ENCODE measurements at places on chromosomes 13 and 19.

DNA sequence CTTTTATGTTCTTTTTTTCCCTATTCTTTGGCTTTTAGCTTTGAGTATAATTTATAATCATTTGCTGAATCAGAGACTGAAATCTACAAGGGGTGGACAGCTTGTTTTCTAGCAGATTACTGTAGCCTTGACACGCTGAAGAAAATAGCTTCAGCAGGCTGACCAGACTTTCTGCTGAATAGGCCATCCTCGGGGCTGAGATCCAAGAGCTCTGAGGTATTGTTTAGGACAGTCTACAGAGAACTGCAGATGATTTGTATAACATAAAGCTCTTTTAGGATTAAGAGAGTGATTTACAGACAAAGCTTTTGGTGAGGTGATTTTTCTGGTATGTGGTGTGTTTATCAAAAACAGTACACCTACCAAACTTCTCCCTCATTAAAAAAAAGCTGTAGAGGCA lies 16.8 kb downstream of the POLR1D start:
- DNase-seq = no peak

DNA sequence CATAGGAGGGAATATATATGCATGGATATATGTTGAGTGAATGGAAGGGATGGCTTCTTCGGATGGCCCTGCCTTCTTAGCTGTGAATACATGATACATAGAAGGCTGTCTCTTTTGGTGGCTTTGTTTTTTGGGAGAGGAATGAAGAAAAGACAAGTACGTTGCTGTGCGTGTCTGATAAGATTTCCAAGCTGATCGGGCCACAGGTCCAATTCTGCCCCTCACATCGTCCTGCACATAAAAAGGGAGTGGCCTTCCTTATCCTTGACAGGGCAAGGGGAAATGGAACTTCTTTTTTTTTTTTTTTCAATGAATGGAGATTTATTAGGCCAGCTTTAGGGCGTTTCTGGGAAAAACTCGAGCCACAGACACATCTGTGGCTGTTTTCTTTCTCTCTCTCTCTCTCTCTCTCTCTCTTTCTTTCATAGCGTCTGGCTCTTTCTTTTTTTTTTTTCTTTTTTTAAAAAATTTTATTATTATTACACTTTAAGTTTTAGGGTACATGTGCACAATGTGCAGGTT lies 103.8 kb upstream of the SPATA13 start:
- no peak for DNase-seq

GRCh38 chr13:32314271-32315237 lies 609 bp downstream of the ZAR1L start:
- DNase-seq = no peak

DNA sequence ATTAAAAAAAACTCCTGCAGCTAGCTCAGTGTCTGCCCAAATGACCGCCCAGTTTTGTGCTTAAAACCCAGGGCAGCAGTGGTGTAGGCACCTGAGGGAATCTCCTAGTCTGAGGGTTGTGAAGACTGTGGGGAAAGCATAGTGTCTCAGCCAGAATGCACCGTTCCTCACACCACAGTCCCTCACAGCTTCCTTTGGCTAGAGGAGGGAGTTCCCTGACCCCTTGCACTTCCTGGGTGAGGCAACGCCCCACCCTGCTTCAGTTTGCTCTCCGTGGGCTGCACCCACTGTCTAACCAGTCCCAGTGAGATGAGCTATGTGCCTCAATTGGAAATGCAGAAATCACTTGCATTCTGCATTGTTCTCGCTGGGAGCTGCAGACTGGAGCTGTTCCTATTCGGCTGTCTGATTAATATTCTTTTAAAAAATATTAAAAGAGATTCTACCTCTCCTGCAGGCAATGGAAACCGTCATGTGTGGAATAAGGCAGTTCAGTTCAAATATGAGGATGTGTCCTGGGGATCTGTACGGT lies 645.7 kb downstream of the FGF9 start:
- DNase-seq = no peak

DNA sequence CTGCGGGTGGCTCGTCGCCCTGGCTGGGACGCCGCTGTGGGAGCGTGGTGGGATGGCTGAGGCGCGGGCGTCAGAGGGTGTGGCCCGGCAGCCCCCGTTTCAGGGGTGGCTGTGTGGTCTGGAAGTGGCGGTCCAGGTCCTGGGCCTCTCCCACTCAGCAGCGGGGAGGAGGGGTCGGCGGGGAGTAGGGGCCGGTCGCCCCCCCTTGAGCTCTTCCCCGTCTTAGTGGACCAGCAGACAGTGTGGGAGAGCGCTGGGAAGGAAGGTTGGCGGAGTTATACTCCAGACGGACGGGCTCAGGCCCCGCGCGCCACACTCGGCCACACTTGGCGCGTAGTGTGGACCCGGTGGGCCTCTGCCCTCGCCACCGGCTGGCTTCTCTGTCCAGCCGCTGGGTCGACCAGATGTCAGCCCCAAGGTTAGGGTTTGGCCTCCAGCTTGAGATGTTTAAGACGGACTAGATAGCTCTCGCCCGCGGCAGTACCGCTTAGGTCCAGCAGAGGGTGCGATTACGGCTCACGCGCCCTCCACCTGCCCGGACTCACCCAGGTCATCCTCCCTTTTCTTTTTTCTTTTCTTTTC lies 21.7 kb upstream of the ZNF429 start:
- DNase-seq = peak; percentile 64

- DNase-seq = no peak
These were observed 18.1 kb downstream of the DHRS12 start for GRCh38 chr13:51785712-51786424.

DNA sequence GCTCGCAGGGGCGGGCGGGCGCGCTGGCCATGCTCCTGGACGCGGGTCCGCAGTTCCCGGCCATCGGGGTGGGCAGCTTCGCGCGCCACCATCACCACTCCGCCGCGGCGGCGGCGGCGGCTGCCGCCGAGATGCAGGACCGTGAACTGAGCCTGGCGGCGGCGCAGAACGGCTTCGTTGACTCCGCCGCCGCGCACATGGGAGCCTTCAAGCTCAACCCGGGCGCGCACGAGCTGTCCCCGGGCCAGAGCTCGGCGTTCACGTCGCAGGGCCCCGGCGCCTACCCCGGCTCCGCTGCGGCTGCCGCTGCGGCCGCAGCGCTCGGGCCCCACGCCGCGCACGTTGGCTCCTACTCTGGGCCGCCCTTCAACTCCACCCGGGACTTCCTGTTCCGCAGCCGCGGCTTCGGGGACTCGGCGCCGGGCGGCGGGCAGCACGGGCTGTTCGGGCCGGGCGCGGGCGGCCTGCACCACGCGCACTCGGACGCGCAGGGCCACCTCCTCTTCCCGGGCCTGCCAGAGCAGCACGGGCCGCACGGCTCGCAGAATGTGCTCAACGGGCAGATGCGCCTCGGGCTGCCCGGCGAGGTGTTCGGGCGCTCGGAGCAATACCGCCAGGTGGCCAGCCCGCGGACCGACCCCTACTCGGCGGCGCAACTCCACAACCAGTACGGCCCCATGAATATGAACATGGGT lies 599 bp downstream of the ZIC2 start:
- DNase-seq = peak; percentile 64

- DNase-seq = no peak
These were observed 472.4 kb downstream of the DCT start for GRCh38 chr13:94007072-94007471.

DNA sequence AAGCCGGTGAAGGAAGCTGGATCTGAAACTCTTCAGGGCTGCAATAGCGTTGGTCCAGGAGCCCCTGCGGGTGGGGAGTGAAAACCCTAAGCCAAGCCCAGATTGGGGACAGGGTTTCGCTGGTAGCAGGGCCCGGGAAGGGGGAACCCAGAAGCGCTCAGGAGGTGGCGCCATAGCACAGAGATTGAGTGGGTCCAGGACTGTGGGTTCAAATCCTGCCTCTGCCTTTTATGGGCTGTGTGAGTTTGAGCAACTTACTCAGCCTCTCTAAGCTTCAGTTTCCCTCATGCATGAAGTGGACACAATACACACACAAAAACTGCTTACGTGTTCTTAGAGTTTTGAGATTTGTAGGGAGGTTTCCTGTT lies 8.3 kb upstream of the SYCN start:
- no peak for DNase-seq

DNA sequence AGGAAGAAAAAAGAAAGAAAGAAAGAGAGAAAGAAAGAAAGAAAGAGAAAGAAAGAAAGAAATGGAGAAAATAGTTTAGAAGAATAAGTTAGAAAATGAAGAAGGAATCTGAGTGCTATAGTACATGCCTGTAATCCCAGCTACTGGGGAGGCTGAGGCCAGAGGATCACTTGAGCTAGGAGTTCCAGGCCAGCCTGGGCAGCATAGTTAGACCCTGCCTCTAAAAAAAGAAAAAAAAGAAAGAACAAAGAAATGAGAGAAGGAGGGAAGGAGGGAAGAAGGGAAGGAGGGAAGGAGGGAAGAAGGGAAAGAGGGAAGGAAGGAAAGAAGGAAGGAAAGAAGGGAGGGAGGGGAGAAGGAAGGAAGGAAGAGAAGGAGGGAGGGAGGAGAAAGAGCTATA lies 1339.8 kb downstream of the OLFM4 start:
- DNase-seq = no peak
